Amniotic stem cell (primary cell): ENCODE measurements at places on chromosomes 5 and 9.
A peak's percentile ranks its signal among the peaks of the same experiment; 100 is the strongest.

DNA sequence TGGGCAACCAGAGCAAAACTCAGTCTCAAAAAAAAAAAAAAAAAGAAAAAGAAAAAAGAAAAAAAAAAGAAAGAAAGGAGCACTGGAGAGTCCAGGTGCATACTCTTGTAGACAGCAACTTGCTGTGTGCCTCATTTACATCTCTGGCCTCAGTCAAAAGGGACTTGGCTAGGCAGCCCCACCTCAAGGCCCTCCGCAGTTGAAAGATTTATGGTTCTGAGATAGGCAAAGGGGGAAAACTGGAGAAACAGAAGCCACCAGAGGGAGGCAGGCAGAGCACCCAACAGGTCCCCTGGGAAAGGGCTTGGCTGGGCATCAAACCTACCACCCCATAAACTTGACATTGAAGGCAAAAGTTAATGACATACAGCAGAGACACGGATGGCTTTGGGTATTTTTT, 6.1 kb downstream of the ORM2 start:
- no peak for DNase-seq

DNA sequence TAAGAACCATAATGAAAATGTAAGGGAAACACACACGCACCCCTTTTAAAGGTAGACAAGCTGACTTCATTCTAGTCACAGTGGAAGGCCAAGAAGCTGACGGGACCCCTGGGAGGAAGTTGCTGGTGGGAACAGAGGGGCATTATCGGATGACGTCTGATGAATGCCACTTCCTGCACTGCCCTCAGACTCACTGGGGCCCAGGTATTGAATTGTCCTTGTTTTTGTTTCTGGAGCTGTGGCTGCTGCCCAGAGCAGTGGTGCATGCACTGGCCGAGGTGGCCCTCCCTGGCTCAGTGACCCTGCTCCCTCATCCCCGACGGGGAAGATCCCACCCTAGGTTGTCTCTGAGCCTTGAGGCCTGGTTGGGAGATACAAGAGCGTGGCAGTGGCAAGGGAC, 15.3 kb upstream of the RPL26L1 start:
- no peak for DNase-seq

DNA sequence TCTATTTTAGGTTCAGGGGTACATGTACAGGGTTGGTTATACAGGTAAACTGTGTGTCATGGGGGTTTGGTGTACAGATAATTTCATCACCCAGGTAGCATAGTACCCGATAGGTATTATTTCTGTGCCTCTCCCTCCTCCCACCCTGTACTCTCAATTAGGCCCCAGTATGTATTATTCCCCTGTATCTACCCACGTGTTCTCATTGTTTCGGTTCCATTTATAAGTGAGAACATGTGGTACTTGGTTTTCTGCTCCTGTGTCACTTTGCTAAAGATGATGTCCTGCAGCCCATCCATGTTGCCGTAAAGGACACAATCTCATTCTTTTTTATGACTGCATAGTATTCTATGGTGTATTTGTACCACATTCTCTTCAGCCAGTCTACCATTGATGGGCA, 96.8 kb upstream of the SLC24A2 start:
- DNase-seq, result no peak

DNA sequence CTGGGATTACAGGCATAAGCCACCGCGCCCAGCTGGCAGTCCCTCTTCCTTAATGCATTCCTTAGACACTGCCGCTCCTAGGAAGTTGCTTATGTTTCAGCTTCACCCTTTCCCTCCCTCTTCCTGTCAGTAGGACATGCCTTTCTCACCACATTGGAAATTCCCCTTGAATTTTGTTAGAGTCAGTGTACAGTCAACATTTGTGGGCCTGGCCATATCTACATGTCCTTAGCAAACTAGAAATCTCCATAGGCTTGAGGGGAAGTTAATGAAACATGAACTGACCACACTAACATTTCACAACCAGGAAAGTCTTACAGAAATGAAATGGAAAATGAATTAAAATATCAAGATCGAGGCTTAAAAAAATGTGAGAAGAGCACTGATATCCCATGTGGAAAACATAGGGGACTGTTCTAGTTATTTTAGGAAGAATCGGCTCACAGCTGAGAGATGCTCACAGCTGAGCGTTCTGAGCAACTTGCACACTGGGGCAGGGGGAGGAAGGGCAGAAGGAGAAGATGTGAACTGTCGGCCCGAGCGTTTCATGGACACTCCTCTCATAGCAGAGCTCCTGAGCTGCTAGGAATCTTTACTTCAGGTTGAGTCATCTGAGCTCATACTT, 21.1 kb upstream of the LVRN start:
- DNase-seq, result peak; percentile 83

DNA sequence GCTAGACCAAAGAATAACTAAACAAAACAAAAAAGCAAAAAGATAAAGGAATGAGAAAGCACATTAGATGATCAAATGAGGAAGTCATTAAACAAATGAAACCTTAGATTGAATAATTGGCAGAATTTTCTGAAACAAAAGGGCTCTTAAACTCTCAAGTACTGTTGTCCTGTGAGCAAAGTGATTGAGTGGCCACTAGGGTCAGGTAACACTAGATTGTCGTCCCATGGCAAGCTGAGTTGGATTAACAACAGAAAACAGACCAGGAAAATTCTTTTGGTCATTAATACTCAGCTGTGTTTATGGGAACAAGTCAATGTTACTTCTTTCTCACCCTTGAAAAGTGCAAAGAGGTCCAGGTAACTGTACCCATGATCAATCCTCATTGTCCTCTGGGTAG, 81.6 kb upstream of the MRPS30 start:
- DNase-seq, result no peak

DNA sequence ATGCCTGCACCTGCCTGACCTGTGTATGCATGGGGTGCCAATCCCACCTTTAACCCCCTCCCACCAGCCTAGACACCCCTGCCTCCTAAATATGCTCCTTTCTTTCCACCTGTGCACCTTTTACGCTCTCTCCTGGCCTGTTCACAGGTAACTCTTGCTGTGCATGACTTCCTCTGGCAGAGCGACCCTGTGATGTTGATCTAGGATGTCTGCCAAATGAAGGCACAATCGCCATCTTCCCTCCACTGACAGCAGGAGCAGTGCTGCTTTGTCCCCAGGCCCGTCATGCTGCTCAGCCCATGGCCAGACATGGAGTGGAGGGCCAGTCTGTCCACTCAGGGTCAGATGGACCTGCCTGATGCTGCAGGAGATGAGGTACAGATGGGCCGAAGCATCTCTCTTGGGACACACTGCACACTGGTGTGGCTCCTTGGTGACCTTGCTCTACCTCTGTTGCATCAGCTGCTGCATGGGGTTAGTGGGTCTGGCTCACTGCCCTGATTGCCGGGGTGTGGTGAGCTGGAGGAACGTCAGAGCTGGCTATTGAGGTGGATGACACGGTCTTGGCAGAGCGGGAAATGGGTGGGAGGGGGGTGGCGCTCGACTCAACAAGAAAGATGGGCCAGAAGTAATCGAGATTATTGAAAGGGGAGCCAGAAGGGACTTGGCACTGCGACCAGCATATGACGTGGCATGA, 101.7 kb upstream of the PITX1 start:
- no peak for DNase-seq

GRCh38 chr9:104780796-104781395, 17.0 kb downstream of the NIPSNAP3B start:
- no peak for DNase-seq

DNA sequence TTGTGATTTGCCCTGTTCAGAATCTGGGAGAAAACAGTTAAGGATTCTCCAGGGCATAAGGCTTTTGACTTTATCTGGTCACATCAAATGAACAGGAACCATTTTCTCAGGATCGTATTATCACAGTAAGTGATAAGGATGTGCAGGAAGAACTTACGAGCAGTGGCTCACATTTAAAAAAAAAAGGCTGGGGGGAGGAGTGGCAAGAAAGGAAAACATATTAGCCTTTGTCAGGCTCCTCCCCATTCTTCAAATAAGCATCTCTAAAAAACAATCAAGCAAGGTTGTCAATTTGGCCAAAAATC, 234.3 kb upstream of the TMEM161B start:
- no peak for DNase-seq

DNA sequence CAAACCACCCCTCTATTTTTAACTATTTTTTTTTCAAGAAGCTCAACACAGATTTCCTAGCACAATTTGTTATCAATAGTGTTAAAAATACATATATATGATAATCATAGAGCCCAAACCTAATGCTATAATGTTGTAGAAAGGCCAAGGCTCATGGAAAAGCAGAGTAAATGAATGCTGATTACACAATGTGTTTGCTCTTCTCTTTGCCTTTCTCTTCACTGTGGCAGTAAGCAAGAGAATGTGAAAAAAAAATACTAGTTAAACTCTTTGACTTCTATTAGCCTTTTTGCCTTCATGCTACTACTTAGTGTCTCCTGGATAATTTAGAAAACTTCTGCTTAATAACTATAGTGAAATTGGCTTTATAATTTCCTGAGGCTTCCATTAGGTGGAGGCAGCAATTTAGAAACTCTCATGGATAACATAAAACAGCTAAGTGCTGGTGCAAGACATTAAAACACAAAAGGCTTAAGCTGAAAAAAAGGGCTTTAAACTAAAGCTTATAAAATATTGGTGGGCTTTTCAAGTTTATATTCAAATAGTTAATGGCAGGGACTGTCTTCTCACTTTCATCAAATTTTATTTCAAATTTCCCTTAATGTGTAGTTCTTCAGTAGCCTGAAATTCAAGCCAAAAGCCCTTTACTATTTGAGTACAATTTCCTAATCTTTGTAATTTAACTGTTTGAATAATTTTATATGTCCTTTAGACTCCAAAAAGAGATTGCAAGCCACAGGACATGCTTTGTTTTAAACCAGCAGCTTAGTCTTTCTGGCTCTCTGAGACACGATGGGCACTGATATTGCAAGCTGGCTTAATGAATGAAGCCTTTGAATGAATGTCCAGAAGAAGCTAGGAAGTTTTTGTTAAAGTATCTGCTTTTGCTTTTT, 2031.8 kb upstream of the CDH6 start:
- DNase-seq, result no peak

DNA sequence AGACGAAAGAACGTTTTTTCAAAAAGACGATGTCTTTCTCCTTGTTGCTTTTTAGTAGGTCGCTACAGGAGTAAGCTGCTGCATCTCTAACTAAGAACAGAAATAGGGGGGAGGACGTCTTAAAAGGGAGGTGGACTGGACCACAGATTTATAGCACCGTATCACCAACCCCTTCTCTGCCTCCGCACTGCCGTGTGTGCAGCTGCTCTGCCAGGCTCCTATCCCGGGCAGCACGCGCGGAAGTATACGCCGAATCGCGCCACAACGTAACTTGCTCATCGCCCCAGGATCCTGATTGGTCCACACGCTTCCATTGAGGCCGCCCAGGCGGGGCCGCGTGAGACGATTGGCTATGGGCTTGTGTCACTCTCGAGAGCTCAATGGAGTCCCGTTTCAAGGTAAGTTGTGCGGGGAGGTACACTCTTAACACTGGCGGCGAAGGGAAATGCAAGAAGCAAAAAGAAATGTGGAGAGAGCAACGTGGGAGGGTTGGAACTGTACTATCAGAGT, at the start of gene ELAVL2:
Gene ELAVL2 (minus strand): TSS at position 121 of the 510 bp plus-strand sequence. CDS start 64,006 bp downstream, outside the sequence.
- DNase-seq, result peak; percentile 86

- no peak for DNase-seq
These were observed 89.6 kb upstream of the LRRTM2 start for GRCh38 chr5:138964647-138965201.

DNA sequence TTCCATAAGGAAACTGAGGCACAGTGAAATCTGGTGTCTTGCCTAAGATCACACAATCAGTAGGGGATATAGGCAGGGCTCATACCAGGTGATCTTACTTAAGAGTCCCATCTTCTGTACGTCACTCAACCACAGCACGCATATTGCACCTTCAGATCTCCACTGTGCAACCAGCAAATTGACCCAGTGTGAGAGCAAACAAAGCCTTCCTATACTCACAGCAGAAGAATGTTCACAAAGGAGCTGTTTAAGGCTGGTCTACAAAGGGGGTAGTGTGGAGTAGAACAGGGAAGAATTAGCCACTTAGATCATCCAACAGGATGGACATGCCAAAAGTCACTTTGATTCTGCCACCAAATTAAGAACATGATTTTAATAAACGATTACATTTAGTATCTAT, 305.9 kb downstream of the SLIT3 start:
- no peak for DNase-seq

GRCh38 chr5:58322453-58322852, 137.4 kb downstream of the PLK2 start:
- DNase-seq, result peak; percentile 19

DNA sequence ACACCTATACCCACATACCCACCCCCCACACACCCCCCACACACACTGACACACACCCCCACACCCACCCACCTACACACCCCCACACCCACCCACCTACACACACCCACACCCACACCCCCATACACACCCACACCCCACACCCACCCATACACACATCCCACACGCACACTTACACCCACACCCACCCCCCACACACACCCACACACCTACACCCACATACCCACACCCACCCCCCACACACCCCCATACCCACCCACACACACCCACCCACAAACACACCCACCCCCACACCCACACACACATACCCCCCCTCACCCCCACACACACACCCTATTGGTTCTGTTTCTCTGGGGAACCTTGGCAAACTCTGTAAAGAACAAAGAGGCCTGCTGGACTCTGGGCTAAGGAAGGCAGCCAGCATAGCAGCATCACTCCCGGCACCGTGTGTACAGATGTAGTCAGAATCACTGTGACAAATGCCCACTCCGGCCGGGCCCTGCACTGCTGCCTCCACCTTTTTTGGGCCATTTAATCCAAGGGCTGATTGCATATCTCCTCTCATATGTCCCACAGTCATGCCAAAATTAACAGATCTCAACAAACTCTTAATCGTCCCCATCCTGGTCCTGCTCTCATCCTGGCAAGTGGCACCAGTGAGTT, 42.3 kb downstream of the COL23A1 start:
- no peak for DNase-seq

- DNase-seq, result peak; percentile 85
These were observed 6.8 kb upstream of the RECK start for GRCh38 chr9:36029765-36030528.

DNA sequence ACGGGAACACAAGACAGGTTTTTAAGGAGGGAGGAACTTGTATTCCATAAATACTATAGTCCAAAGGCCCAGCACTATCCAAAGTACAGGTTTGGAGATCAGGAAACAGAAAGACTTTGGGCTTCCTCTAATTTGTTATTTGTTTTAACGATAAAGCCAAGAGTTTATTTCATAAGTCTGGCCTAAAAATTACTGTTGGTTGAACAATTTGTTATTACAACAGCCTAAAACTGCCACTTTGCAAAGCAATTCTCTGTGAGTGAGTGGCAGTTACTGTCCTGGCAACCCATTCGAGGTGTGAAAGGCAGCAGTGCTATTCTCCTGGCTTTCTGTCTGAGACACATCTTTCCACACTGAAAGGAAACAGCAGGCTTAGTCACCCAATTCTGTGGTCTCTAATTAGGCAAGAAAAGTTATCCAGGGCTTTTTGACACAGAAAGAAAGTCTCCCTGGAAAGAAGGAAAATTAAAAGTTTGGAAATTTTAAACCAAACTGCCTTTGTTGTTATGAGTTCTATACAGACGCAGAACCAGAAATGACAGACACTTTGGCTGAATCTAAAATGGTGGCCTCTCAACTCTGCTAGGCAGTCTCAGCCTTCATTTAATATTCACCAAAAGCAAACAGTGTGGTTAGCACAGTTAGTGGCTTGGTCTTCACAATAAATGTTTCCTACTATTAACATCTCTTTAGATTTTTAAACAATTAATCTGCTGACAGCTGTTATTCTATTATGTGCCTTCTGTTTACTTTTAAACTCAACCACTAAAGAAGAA, 33.9 kb downstream of the PSMB7 start:
- DNase-seq, result no peak

- DNase-seq, result no peak
These were observed 1087.7 kb upstream of the SEMA6A start for GRCh38 chr5:117662361-117662760.
